ENCODE measurements at places on chromosomes 12 and 14.

GRCh38 chr12:9404031-9404430 lies 195.8 kb upstream of the PZP start:
- no peaks in the 10 kb centered on the region for H3K4me1 ChIP-seq
- H3K27me3 ChIP-seq = no peaks in the 10 kb centered on the region
- no peaks in the 10 kb centered on the region for H3K36me3 ChIP-seq
- H3K4me3 ChIP-seq = no peak overlapping the region
- no peak overlapping the region for H3K27ac ChIP-seq

DNA sequence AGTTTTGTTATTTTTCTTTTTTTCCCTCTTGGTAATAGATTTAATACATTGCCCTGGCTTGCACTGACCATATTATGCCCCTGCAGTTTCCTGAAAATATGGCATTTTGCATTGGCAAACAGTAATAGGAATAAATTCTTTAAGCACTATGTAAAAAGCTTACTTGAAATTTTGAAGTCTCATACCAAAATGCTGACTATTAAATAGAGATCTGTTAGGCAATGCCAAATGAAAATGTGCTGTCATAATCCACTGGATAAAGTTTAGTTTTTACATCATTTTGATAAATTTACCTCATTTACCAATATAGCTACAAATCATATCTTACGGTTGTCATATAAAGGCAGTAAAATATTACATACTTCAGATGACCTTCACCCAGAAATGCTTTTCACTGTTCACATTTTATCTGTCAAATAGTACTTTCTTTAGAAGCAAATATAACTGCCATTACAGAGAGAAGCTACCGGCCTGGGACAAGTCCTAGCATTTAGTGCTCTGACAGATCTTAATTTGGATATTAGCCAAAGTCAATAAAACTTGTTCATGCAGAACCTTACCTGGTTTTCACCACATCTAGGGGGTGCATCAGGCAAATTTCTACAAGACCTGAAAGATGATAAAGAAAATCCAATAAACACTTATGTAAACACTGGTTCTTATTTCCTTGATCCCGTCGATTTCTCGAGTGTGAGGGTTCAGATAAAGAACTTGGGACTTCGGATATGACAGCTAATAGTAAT lies 212.9 kb downstream of the PAX9 start:
- no peak overlapping the region for H3K4me3 ChIP-seq
- H3K36me3 ChIP-seq = no peaks in the 10 kb centered on the region
- no peaks in the 10 kb centered on the region for H3K4me1 ChIP-seq
- DNase-seq = peak; percentile 7

DNA sequence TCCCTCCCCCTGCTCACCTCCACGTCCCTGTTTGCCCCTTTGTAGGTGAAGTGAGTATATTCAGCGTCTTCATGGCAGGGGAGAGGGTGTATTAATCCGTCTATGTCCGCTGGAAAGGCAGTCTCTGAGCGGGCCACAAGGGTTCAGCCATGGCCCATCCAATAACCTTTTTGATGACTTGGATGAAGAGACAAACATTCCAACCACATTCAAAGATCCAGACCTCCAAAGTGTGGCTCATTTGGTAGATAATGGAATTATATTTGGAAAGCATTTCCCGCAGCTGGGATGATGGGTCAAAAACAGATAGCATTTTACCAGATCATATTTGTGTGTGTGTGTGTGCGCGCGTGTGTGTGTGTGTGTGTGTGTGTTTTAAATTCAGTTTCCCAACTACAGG lies 345.9 kb downstream of the DPF3 start:
- no peaks in the 10 kb centered on the region for H3K27me3 ChIP-seq
- no peaks in the 10 kb centered on the region for H3K4me1 ChIP-seq
- no peak overlapping the region for H3K4me3 ChIP-seq
- no peak for DNase-seq
- no peaks in the 10 kb centered on the region for H3K36me3 ChIP-seq

DNA sequence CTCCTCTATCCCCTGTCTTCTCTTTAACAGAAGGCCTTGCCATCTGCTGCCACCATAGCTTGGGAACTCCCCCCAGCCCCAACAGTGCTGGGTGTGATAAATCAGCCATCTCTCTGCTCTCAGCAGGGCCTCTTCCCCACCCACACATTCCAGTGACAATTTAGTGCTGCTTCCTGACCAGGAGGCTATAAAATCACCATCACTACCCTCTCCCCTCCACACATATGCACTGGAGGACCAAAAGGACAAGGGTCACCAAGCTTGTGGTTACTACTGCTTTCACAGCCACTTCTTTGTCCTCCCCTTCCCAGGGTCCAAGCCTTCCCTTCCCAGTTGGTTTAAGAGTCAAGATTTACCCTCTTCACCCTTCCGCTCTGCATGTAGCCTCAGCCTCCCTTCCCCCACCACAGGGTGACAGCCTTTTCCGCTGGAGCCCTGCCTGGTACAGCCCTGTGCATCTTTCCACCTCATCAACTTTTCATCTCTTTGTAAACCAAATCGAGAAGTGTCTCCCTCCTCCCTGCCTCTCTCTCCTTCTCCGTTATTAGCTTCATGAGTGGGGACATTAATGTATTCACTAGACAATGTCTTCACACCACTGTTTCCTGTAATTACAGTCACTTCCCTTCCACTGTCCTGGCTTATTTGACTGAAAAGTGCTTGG lies 9.4 kb downstream of the PSMB5 start:
- H3K27me3 ChIP-seq = no peaks in the 10 kb centered on the region
- no peak overlapping the region for H3K4me3 ChIP-seq
- no peak overlapping the region for H3K27ac ChIP-seq
- no peaks in the 10 kb centered on the region for H3K4me1 ChIP-seq
- H3K36me3 ChIP-seq = peaks cover 18% of the 10 kb centered on the region

GRCh38 chr14:79298373-79298772 lies 912.9 kb downstream of the DIO2 start:
- H3K27ac ChIP-seq = no peak overlapping the region
- no peaks in the 10 kb centered on the region for H3K36me3 ChIP-seq
- DNase-seq = no peak
- H3K4me3 ChIP-seq = no peak overlapping the region

DNA sequence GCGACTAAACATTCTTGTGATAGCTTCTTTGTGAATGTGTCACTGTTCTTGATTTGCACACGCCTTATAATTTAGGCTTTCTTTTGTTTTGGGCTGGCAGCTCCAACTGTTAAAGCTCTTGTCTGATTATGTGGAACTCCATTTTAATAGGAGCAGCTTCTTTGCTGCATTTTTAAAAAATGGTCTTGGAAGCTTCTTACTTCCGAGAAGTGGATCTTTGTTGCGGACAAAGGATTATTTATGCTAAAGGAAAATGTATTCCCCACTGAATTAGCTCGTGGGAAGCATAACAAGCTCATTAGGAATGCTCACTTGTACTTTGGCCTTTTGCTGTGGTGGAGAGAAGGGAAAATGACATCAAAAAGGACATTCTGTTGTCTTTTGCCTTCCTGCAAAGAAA lies 20.0 kb downstream of the GAS2L3 start:
- no peaks in the 10 kb centered on the region for H3K36me3 ChIP-seq
- H3K27me3 ChIP-seq = no peaks in the 10 kb centered on the region
- H3K27ac ChIP-seq = peak overlapping the region; percentile 47
- H3K4me3 ChIP-seq = peak overlapping the region; percentile 67
- peaks cover 11% of the 10 kb centered on the region for H3K4me1 ChIP-seq
- peak; percentile 62 for DNase-seq

DNA sequence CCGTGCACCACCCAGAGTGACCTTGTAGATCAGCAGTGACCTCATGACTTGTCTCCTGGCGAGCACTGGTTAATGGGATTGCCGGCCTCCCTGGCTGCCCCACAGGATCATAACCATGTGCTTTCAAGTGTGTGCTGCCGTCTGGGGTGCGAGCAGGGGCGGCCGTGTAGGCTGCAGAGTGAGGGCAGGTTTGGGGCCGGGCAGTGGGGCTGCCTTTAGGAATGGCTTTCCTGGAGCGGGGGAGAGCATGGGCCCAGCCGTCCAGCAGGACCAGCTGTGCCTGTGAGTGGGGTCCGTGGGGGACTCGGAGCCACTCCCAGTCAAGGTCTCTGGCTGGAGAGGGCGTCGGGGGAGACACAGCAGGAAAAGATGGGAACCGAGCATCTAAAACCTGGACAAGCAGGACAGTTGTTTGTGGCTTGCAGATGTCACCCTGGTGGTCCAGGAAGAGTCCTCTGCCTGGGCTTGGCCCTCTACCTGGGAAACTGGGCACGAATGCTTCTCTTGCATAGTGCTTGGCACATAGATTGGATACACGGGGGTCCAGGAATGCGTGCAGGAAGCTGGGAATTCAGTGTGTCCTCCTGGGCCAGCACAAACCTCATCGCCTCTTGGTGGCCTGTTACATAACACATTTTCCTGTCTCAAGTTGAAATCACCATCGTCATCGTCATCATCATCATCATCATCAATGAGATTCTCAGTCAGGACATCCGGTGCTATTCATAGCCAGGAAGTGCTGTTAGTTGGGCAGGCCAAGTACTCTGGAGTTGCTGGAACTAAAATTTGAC lies 96.0 kb downstream of the ADGRD1 start:
- H3K36me3 ChIP-seq = no peaks in the 10 kb centered on the region
- H3K27ac ChIP-seq = no peak overlapping the region
- H3K4me1 ChIP-seq = no peaks in the 10 kb centered on the region

- H3K27ac ChIP-seq = no peak overlapping the region
- no peaks in the 10 kb centered on the region for H3K27me3 ChIP-seq
- peaks cover 11% of the 10 kb centered on the region for H3K4me1 ChIP-seq
- no peak overlapping the region for H3K4me3 ChIP-seq
- H3K36me3 ChIP-seq = no peaks in the 10 kb centered on the region
These were observed 24.3 kb downstream of the DLK1 start for GRCh38 chr14:100750762-100751699.

DNA sequence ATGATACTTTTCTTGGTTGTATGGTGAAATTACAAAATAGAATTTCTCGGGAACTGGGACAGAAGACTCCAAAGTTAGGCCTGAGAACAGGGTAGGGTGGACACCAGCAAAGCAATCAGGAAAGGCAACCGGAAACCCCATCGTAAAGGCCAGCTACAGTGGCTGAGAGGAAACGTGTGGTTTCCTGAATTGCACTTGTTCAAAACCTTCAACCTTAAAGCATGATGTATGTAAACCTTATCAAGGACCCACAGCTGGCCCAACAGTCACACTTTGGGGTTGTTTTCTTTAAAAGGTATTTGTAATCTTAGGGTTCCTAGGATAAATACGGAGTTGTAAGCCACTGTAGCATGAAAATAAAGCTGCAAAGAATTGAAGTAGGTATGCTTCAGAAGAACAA lies 2.2 kb upstream of the PTGDR start:
- peaks cover 24% of the 10 kb centered on the region for H3K4me1 ChIP-seq
- peaks cover 18% of the 10 kb centered on the region for H3K27me3 ChIP-seq
- no peak overlapping the region for H3K27ac ChIP-seq
- no peak overlapping the region for H3K4me3 ChIP-seq
- no peak for DNase-seq
- no peaks in the 10 kb centered on the region for H3K36me3 ChIP-seq

DNA sequence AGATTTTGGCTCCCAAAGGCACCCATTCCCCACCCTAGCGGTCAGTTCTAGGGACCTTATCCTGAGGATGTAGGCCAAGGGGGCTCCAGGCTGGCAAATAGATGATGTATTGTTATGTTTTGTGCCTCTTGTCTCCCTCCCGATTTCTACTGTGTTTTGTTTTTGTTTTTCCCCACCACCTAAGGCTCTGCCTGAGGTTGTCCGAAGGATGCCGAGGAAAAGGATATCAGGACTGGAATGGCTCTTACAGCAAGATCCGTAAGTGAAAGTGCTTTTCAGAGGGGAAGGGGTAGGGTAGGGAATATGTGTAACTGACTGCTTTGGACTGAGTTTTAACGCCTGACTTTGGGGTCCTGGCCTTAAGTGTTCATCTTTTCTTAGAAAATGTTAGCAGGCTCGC lies 6.6 kb downstream of the FOXG1 start:
- no peak for DNase-seq
- H3K4me1 ChIP-seq = no peaks in the 10 kb centered on the region
- H3K27ac ChIP-seq = no peak overlapping the region
- no peaks in the 10 kb centered on the region for H3K36me3 ChIP-seq

GRCh38 chr12:108964371-108965352 lies 56.2 kb downstream of the SVOP start:
- DNase-seq = no peak
- H3K27me3 ChIP-seq = peaks cover 27% of the 10 kb centered on the region
- no peaks in the 10 kb centered on the region for H3K4me1 ChIP-seq
- no peak overlapping the region for H3K27ac ChIP-seq

GRCh38 chr12:38138225-38139221 lies 178.1 kb upstream of the ALG10B start:
- H3K27ac ChIP-seq = no peak overlapping the region
- H3K4me3 ChIP-seq = peak overlapping the region; percentile 71
- no peaks in the 10 kb centered on the region for H3K4me1 ChIP-seq
- peak; percentile 57 for DNase-seq
- peaks cover 4% of the 10 kb centered on the region for H3K27me3 ChIP-seq

- H3K36me3 ChIP-seq = no peaks in the 10 kb centered on the region
- H3K27me3 ChIP-seq = no peaks in the 10 kb centered on the region
- no peaks in the 10 kb centered on the region for H3K4me1 ChIP-seq
- H3K27ac ChIP-seq = no peak overlapping the region
- peak; percentile 39 for DNase-seq
These were observed 138.0 kb downstream of the AACS start for GRCh38 chr12:125203145-125203765.

GRCh38 chr14:34356264-34356654 lies 105.8 kb downstream of the SPTSSA start:
- H3K4me3 ChIP-seq = no peak overlapping the region
- peaks cover 20% of the 10 kb centered on the region for H3K4me1 ChIP-seq
- H3K27me3 ChIP-seq = no peaks in the 10 kb centered on the region
- DNase-seq = peak; percentile 28

- H3K36me3 ChIP-seq = 0 out of 2 replicates have a peak, but pooled peaks cover 5% of the 10 kb centered on the region
- no peak overlapping the region for H3K4me3 ChIP-seq
- H3K27ac ChIP-seq = no peak overlapping the region
- DNase-seq = no peak
These were observed 187.4 kb downstream of the DPF3 start for GRCh38 chr14:72706485-72706884.

GRCh38 chr14:93056166-93056839 lies 59.4 kb downstream of the ITPK1 start:
- H3K4me1 ChIP-seq = peaks cover 14% of the 10 kb centered on the region
- H3K27me3 ChIP-seq = no peaks in the 10 kb centered on the region
- H3K36me3 ChIP-seq = no peaks in the 10 kb centered on the region
- H3K4me3 ChIP-seq = no peak overlapping the region
- H3K27ac ChIP-seq = no peak overlapping the region

DNA sequence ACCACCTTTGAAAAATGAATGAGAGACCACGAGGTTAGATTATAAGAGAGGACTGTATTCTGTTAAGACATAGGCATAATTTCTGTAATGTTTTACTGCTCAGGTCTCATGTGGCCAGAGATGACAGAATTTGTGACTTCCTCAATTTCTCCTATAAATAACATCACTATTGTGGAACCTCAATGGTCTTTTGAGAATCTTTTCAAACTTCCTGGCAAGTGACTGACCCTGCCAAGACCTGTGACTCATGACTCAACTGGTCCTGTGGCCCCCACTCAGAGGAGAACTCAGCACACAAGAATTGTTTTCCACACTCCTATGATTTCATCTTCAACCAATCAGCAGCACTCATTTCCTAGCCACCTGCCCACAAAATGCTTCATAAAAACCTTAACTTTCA lies 508.2 kb upstream of the ATP2B1 start:
- no peaks in the 10 kb centered on the region for H3K27me3 ChIP-seq
- peak; percentile 30 for DNase-seq
- H3K27ac ChIP-seq = no peak overlapping the region
- H3K4me1 ChIP-seq = no peaks in the 10 kb centered on the region
- H3K36me3 ChIP-seq = no peaks in the 10 kb centered on the region

All from GM23248 (cell line).